Natural killer cell (primary cell): ENCODE measurements at places on chromosomes 6 and 20. TPM values are rescaled to one million over a fixed set of nuclear protein-coding genes. Genes with fewer than 3 reads are reported as not detected.

The HLA-DQB1 gene
- 97.3 TPM for total RNA-seq

DNA sequence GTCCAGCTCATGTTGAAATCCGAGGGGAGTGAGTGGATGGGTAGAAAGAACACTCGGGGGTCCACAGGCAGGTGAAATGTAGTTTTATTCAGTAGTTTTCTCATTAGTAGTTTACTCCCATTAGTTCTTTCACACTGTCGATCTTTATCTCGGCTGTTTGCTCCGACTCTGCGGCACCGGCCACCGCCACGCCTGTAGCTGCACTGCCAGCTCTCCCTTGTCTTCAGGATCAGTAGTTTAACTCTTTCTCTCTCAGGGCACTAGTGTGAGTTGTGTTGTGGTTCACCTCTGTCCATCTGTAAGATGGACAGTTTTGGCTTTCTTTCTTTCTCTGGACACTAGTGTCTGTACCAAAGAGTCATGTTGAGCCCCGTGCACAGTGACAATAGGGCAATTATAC lies 195.7 kb downstream of the LMBRD1 start:
- no peak for DNase-seq

GRCh38 chr6:144862769-144863168 lies 577.6 kb downstream of the UTRN start:
- DNase-seq = no peak

DNA sequence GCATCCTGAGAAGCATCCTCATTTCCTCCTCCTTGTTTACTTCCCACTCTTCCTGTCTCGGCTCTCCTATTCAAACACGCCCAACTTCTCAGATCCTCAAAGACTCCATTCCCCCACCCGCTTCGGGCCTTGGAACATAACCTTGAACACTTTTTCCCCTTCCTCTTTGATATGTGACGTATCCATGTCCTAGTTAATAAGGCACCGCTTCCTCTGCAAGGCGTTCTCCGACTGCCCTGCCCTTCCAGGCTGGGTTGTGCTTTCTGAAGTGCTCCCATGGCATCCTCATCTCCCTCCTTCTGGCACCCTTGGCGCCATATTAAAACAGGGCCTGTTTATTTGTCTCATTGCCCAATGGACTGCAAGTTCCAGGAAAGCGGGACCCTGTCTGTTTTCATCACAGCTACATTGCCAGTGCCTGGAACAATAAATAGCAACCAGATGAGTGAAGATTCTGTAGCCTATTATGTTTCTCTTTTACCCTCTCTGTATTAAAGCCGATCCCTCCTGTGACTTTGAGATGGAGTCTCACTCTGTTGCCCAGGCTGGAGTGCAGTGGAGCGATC lies 115.3 kb upstream of the TRAF3IP2 start:
- DNase-seq = no peak

DNA sequence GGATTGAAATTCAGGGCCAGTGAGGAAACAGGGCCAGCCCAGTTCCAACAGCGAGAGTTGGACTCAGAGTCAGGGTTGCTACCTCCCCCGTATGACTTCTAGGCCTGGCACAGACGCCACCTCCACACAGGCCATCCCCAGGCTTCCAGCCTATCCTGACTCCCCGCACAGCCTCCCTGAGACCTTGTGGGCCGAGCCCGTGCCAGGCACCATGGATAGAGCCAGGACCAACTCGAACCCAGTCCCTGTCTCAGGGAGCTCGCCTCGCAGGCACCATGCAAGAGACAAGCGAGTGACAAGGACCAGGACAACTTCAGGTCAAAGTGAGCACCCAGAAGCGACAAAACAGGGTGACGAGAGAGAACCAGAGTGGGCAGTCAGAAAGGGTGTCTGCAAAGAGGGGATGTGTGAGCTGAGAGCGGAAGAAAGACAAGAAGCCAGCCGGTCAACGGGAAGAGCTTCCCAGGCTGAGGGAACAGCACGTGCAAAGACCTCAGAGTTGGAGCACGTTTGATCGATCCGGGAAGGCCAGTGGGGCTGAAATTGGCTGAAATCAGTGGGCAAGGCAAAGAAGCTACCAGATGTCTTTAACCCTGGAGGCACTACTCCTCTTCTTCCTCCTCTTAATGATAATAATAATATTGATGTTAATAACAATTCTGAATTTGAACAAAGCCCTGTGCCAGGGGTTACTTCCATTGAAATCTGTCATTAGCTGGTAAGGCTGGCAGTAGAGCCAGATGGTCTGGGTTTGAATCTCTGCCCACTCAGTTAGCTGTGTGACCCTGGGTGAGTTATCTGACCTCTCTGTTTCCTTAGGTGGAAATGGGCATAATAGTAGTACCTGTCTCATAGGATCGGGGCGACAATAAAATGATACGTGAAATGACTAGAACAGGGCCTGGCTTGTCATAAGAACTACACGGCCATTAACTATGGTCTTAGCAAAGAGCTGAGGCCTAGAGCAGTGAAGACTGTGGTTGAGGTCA lies 45.0 kb downstream of the KIAA1755 start:
- DNase-seq = no peak

DNA sequence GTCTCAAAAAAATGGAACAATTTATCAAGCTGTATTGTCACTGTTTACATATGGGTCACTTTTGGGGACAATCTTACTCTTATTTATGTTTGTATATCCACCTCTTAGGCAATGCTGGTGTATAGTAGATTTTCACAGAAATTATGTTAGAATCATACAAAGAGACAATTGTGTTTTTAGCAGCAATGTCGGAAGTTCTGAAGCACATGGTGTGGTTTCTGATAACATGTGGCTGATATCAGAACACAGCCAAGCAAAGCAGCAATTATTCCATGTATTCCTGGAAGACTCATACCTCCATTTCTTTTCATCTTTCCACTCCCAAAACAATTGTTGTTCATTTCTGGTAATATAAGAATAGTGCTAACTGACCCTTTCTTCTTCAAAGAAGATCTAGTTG lies 17.5 kb upstream of the LOC128125822 start:
- no peak for DNase-seq

DNA sequence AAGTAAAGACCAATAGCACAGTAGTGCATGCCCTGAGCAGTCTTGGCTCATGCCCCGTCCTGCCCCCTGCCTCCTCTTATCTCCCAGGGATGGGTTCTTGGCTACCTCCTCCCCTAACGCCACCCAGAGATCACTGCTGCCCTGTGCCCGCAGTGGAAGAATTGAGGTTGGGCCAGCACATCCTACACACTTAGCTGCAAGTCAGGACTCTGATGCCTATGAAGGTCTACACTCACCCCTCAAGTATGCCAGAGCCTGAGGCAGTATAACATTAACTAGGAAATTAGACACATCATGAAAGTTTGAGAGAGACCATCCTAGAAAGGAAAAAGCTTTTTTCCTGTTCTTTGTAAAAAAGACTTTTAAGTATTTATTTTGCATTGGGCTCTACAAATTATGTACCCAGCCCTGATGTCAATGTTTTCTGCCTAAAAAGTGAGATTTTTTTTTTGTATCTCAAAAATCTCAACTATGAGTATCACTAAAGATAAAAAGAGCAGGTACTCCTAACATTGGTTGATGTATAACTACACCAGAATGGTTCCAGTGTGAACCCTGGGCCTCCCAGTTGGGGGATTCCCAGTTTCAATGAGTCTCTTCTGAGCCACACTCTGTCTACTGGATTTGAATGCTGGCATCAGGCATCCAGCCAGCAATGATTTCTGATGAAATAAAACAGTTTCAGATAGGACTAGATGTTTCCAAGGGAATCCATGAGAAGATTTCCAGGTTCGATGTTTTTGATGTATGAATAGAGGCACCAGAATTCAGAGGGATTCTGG lies 115.4 kb downstream of the ISM1 start:
- DNase-seq = no peak

GRCh38 chr6:26623339-26623859 lies 26.6 kb downstream of the ABT1 start:
- DNase-seq = no peak

- DNase-seq = no peak
Observed at GRCh38 chr6:44629636-44630035, 242.1 kb downstream of the CDC5L start.

GRCh38 chr20:5696011-5696559 lies 54.1 kb upstream of the SHLD1 start:
- DNase-seq = no peak

DNA sequence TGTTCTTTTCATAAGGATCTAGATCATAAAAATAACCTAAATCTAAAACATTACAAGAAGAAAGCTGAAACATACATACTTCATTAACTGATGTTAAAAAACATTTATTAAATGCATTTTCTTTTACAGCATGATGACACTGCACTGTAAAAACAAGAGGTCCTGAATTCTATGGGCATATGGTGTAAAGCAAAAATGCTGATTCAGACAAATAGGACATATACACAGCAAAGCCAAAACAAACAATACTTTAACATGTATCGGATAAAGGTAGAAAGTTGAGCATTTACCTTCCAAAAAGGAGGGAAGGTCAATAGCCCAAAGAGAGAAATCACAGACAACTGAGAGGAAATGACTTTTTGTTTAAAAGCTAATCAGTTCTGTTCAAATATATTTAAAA lies 221.5 kb downstream of the RNGTT start:
- no peak for DNase-seq

GRCh38 chr20:1370548-1371110 lies 22.2 kb downstream of the FKBP1A start:
- no peak for DNase-seq

DNA sequence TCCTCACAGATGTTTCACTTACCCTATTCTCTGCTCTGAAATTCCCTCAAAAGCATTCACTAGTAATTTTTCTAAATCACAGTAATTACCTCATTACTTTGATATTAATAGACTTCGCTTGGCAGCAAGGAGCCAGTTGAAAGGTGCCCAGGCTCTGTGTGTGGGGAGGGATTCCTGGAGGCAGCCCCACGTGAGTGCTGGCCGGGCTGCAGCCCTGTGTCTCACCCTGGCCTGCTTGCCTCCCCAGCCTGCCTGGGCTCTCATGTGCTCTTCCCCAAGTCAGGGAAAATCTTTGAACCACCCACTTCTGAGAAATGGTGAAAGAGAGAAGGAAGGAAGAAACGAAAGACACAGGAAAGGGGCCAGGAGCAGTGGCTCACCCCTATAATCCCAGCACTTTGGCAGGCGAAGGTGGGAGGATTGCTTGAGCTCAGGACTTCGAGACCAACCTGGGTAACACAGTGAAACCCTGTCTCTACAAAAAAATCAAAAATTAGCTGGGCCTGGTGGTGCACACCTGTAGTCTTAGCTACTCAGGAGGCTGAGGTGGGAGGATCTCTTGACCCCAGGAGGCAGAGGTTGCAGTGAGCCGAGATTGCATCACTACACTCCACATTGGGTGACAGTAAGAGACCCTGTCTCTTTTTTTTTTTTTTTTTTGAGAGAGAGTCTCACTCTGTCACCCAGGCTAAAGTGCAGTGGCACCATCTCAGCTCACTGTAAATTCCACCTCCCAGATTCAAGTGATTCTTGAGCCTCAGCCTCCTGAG lies 20.0 kb upstream of the SNTA1 start:
- DNase-seq = no peak

DNA sequence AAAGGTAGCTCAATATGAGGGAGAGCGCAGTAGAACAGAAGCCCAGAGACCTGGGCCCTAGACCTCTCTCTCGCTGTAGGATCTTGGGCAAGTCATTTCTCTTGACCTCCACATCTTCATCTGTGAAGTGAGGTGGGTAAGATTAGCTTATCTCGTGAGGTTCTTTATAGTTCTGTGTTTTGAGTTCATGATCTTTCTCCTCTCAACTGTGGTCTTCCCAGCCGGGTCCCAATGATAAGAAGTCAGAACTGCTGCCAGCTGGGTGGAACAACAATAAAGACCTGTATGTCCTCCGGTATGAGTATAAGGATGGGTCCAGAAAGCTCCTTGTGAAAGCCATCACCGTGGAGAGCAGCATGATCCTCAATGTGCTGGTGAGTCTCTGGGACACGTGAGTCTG lies 6.9 kb downstream of the PSMF1 start:
- DNase-seq = no peak

GRCh38 chr20:37342231-37343177 lies 3.4 kb upstream of the SRC start:
- DNase-seq = no peak

- DNase-seq = no peak
Observed at GRCh38 chr20:62927128-62927705, 912 bp upstream of the DIDO1 start.
